ENCODE measurements at places on chromosomes 1 and 21.
A peak's percentile ranks its signal among the peaks of the same experiment; 100 is the strongest.

GRCh38 chr21:38267991-38268863, 11.4 kb downstream of the KCNJ15 start:
- no peak for DNase-seq

GRCh38 chr1:118442214-118442613, 257.2 kb upstream of the SPAG17 start:
- DNase-seq, result no peak

- no peak for DNase-seq
These were observed 193.2 kb downstream of the FMN2 start for GRCh38 chr1:240284656-240285414.

- DNase-seq, result no peak
These were observed 229.3 kb upstream of the PTBP2 start for GRCh38 chr1:96492236-96492635.

DNA sequence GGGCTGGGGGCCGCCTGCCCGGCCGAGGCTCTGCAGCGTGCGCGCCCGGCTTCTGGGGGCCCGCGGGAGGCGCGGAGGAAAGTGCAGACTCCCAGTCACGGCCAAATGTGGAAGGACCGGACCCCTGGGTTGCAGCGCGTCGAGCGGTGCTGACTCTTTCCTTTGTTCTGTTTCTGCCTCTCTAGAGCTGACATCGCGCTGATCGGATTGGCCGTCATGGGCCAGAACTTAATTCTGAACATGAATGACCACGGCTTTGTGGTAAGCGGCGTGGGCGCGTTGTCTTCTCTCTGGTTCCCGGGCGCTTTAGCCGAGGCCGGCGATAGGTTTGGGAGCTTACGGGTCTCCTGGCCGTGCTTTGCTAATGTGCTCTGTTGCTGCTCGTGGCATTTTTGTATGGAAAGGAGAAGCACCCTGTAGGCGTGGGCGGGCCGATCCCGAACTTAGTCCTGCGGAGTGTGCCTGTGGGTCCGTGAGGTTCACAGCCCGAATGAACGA, 629 bp downstream of the PGD start:
- DNase-seq, result peak; percentile 53
